ENCODE measurements at places on chromosomes 1 and 21. TPM values are rescaled to one million over a fixed set of nuclear protein-coding genes. Genes with fewer than 3 reads are reported as not detected.

- no peaks in the 10 kb centered on the region for H3K27me3 ChIP-seq
- peak overlapping the region; percentile 99 for H3K27ac ChIP-seq
- H3K4me1 ChIP-seq, result peaks cover 33% of the 10 kb centered on the region
Measured at GRCh38 chr1:39407896-39408640, 83.4 kb upstream of the BMP8A start.

DNA sequence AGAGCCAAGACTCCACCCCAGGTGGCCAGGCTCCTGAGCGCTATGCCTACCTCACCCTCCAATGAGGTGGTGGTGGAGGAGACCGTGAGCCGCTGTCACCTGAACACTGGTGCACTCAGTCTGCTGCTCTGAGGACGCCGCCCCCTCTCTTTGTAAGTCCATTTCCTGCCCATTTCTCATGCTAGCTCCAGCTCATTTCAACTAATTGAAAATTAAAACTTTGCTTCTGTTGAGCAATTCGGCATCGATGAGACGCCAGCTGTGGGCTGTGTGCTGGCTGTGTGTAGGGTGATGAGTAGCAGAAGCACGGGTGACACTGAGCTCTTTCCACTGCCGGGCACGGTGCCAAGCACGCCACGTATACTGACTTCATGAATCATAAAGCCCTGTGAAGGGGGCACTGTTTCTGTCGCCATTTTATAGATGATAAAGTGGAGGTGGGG is 11.2 kb downstream of the TNFRSF1B start:
- no peaks in the 10 kb centered on the region for H3K36me3 ChIP-seq
- no peak overlapping the region for H3K4me3 ChIP-seq
- peak; percentile 93 for DNase-seq
- H3K27ac ChIP-seq, result peak overlapping the region; percentile 34

The C1orf210 gene
- not detected for polyA plus RNA-seq

DNA sequence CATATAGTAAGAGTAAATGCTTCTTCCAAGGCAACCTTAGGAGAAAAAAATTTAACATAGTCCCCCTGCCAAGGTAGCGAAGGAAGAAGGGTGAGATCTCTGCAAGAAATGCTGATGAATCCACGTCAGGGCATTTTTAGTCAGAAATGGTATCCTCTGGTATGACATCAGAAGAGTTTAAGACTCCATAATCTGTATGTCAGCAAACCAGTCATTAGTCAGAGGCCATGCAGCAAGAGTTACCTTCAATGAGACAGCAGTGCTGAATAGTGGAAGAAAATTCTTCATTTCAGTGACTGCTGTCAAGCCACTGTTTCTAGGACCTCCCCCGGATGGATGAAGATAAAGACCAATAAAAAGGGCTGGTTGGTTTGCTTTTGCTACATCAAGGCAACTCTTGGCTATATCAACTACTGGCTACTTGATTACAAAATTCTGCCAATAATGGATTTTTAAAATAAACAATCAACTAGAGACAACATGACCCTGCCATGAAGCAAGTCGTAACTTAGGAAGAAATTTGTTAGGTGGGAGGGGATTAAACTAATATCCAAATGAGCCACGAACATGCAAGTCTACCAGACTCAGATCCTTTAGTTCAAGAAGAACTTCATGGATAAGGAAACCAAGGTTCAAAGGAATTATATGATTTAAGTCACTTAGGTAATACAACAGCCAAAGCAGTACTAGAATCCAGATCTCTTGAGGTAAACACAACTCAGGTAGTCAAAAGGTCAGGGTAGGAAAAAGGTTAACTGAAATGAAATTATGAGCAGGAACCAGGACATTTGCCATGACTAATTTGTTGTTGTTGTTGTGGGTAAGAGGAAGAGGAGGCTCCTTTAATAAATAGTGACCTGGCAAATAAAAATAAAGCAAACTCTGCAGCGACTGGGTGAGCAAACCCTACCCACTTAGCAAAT is 25.6 kb upstream of the GUCA2A start:
- H3K36me3 ChIP-seq, result peaks cover 9% of the 10 kb centered on the region
- no peak overlapping the region for H3K27ac ChIP-seq
- H3K4me1 ChIP-seq, result no peaks in the 10 kb centered on the region

- H3K4me3 ChIP-seq, result no peak overlapping the region
- H3K27me3 ChIP-seq, result no peaks in the 10 kb centered on the region
- H3K36me3 ChIP-seq, result no peaks in the 10 kb centered on the region
- no peak overlapping the region for H3K27ac ChIP-seq
Measured at GRCh38 chr1:172292840-172293239, 127.6 kb upstream of the C1orf105 start.

The TNFRSF9 gene
- 0.43 TPM for polyA plus RNA-seq

DNA sequence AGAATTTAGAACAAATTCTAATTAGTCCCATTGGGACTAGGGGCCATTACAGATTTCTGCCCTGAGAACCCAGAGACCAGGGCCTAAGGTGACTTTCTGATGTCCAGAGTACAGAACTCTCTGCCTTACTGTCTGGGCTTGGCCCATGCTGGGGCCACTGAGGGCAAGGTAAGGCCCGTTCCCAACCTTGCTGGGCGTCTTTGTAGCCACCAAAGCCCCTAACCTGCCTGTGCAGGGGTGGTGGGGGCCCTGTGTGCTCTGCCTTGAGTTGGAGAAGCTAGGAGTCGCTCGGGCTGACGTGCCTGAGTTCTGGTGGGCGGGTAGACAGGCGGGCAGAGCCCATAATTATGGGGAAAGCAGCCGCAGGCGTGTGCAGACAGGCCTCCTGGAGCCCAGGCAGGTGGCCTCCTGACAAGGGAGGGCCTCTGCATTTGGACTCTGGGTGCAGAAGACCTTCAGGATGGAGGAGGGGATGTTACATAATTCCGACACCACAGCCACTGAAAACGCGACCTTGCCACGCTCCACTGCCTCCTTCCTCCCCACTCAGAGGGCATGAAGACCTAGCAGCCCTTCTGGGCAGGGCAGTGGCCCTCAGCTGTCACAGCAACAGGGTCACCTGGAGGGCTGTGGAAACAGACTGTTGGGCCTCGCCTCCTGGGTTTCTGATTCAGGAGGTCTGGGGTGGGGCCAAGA is 239.9 kb upstream of the TMEM51 start:
- H3K36me3 ChIP-seq, result no peaks in the 10 kb centered on the region
- H3K27ac ChIP-seq, result no peak overlapping the region
- DNase-seq, result no peak
- H3K27me3 ChIP-seq, result no peaks in the 10 kb centered on the region
- no peak overlapping the region for H3K4me3 ChIP-seq
- H3K4me1 ChIP-seq, result peaks cover 2% of the 10 kb centered on the region

DNA sequence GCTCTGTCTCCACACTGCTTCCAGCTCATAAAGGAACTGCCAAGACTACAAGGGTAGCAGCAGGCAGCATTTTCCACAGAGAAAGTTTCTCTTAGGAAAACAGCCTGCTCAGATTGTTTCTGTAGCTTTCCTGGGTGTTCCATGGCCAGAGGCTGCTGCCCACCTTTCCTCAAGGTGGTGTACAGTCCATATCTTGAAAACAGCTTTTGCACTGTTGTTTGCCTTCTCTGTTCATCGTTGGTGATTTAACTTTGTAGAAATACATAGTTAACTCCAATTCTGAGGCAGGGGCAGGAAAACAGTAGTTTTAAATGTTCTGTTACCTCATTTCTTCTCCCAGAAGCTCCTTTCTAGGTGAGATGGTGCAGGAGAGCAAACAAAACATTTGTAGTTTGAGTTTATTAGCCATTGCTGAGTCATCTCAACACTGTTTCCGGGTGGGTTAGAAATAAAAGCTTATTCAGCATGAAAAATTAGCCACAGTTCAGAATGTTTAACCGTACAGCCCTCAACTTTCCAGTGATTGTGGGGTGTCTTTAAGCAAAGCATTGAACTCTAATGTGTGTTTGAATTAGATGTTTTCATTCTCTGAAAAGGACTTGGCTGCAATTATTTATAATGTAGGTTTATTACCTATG is 41.7 kb downstream of the DIP2A start:
- no peaks in the 10 kb centered on the region for H3K27me3 ChIP-seq
- DNase-seq, result peak; percentile 40
- H3K36me3 ChIP-seq, result peaks cover 22% of the 10 kb centered on the region
- 0 out of 2 replicates have a peak overlapping the region, but pooled peaks have one; percentile 3 for H3K27ac ChIP-seq
- no peak overlapping the region for H3K4me3 ChIP-seq

- no peaks in the 10 kb centered on the region for H3K27me3 ChIP-seq
- H3K4me1 ChIP-seq, result peaks cover 13% of the 10 kb centered on the region
- no peak overlapping the region for H3K27ac ChIP-seq
- H3K4me3 ChIP-seq, result no peak overlapping the region
Measured at GRCh38 chr1:53293123-53293522, 34.7 kb downstream of the LRP8 start.
